ENCODE measurements at places on chromosomes 12 and 14.
A peak's percentile ranks its signal among the peaks of the same experiment; 100 is the strongest.

GRCh38 chr12:95117178-95117599, 43.8 kb upstream of the NR2C1 start:
- DNase-seq, result peak; percentile 61

GRCh38 chr14:46964378-46964777, 312.8 kb upstream of the RPL10L start:
- no peak for DNase-seq

- no peak for DNase-seq
Measured at GRCh38 chr12:6432991-6433390, 11.8 kb upstream of the CD27 start.

DNA sequence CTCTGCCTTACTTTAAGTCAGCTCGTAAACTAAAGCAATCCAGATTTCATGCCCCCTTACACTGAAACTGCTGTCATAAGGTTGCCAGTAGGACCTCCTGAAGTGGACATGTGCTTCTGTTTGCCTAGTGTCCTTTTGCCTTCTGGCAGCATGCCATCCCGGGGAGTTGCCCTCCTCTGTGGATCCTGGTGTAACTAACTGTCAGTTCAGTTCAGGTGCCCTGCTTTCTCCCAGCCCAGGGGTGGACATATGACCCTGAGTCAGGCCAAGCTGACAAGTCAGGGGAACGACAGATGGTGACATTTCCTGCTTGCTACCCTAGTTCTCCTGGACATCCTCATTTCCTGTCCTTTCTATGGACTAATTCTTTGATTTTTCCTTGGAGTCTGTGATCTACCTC, 25.6 kb downstream of the AKAP6 start:
- no peak for DNase-seq

GRCh38 chr14:58846682-58847465, 209.1 kb downstream of the DACT1 start:
- no peak for DNase-seq

GRCh38 chr12:124698998-124699305, 131.5 kb upstream of the NCOR2 start:
- no peak for DNase-seq

All from activated gamma-delta T cell treated with Interleukin-2 at 50 U/mL for 16 hours (primary cell).